Hippocampal formation (tissue), 2 donors: ENCODE measurements at places on chromosomes 3 and 15.

DNA sequence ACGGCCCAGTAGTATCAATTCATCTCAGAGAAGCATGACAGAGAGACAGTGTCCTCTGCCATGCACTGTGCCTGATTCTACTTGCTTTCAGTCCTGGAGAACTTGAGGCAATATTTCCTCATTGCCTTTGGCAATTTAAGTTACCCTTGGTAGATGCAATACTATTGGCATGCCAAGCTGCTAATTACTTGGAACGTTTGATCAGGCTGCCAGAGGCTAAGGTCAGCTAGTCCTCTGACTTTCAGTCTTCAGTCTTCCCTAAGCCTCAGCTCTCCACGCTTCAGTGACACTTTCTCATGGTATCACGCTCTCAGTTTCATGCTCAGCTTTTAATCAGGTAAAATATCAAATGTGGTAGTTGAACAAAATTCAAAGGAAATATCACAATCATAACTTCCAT, 13.1 kb upstream of the OSBPL11 start:
- DNase-seq = no peak

DNA sequence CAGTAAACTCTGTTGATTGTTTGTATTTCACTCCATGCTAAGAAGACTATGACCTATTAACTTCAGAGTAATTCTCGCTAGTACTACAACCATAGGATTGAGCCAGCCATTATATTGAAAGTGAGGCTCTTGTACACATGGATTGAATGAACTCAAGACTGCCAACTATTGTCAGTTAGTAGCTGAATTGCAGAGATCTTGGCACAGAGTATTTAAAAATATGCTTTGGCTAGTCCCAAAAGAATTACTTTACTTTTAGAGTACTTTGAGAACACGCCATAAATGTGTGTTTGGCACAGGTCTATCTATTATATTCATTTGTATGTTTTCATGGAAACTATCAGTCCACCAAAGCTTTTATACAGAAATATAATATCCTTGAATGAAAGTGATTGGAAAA, 226.7 kb upstream of the DCBLD2 start:
- no peak for DNase-seq

- DNase-seq = peak; percentile 67
These were observed 438.8 kb upstream of the TGFBR2 start for GRCh38 chr3:30167541-30168011.

GRCh38 chr15:92130906-92131305, 262.8 kb upstream of the ST8SIA2 start:
- no peak for DNase-seq

GRCh38 chr3:62585861-62586260, 212.5 kb upstream of the FEZF2 start:
- no peak for DNase-seq

DNA sequence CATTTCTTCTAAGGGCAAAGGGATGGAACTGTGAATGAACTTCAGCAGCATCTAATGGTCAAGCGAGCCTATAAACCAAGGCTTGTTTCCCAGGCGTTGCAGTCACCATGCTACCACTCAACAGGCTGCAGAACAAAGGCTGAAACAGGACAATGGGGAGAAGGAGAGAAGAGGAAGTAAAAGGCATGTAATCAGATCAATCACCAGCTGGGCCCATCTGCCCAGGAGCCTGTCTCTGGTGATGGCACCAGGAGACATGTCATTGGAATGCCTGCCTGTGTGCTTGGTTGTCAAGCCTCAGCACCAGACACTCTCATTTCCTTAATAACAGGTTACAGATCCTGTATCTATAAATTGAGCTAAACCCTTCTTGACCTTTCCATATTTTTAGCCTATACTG, 81.7 kb upstream of the UMPS start:
- no peak for DNase-seq

DNA sequence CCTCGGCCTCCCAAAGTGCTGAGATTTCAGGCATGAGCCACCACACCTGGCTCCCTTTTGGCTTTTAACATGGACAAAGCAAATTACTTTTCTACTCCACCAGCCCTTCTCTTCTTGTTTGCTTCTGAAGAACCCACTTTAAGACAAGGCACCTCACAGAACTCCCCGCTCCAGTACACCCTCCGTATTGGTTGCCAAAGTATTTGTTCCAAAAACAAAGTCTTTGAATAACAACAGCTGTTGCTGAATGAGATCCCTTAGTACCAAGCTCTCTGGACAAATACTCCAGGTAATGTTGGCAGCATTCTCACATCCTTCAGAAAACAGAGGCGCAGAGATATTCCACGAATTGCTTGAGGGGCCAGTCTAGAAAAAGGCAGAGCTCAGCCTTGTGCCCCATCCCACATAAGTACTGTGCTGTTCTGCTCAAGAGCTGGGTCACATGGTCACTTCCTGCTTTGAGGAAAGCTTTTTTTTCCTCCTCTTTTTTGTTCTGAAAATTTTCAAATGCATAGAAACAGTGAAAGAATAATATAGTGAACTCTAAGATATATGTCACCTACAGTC, 7.3 kb upstream of the CHCHD6 start:
- DNase-seq = no peak

GRCh38 chr3:50525987-50526386, 22.6 kb upstream of the CACNA2D2 start:
- no peak for DNase-seq

- DNase-seq = no peak
These were observed 112.1 kb upstream of the ICE2 start for GRCh38 chr15:60590935-60591495.

DNA sequence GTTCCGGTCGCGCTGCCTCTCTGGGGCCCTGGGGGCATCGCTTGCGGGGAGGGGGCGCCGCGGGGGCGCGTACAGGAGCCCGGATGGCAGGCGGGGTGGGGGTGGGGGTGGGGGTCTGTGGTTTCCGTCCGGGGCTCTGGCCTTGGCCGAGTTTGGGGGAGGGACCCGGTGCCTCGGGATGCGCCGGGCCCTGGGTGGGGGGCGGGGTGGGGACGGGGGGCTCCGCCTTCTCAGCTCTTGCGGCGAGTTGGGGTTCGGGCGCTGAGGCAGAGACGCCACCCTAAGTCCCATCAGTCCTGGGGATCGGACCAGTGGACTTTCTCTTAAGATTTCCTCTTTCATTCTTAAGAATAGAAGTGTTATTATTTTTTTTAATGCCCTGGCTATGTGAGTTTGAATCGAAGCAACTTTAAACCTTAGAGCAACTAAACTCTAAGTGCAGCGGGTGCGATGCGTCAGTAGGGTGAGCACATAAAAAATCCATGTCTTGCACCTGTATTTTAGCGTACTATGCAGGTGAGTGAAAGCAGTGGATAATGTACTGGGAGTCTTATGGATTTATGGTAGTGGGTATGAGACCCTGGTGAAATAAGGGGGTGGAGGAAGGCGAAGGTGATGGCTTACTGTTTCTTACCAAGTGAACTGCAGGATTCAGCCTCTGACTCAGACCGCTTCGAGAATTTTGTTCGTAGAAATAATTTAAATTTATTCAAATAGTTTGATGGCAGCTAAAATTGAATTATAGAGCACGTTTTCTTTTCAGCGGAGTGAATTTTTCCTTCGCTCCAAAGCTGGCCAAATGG, 762 bp downstream of the CTNNB1 start:
- DNase-seq = no peak

DNA sequence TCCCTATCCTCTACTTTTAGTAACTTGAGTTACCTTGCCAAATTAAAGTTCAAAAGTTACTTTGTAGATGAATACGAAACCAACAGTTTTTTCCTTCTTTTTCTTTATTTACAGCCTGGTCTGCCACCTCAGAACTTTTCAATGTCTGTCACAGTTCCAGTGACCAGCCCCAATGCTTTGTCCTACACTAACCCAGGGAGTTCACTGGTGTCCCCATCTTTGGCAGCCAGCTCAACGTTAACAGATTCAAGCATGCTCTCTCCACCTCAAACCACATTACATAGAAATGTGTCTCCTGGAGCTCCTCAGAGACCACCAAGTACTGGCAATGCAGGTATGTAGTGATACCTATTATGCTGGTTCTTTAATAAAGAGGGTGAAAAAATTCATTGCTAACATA, 59.0 kb downstream of the LYSMD4 start:
- no peak for DNase-seq

DNA sequence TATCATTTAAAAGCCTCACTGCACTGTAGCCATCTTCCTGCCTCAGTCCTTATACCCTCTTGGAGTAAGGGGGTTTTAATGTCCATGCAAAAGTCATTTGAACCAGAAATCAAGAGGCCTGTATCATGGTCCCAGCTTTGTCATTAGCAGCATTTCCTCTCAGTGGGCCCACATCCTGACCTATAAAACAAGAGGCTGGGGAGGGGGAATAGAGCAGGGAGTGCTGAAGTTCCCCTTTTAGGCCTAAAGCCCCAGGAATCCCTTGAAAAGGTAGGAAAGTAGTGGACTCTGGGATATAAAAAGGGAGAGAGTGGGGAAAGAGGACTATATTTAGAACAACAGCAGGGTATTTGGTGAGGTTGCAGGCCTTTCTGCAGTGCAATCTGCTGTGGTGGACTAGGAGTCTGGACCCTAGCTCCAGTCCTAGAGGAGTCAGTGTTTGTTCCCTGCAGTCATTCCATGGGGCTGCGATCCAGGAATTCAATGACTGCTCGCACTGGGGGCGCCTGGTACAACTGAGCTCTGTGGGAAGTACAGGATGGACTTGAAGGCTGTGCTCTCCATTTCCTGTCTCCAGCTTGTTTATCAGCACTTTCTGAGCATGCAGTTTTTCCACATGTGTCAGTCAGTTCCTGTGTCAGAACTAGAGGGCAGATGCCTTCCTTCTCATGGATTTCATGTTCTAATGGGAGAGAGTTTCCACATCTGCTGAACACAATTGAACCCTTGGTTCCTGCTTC, 46.8 kb downstream of the PDHB start:
- peak; percentile 91 for DNase-seq

- no peak for DNase-seq
These were observed 137.6 kb downstream of the IMPG2 start for GRCh38 chr3:101182734-101183133.

GRCh38 chr15:96309143-96309660, 21.3 kb upstream of the NR2F2 start:
- DNase-seq = no peak
